Daoy (cell line): ENCODE measurements at places on chromosomes 7 and 10. TPM values are rescaled to one million over a fixed set of nuclear protein-coding genes. Genes with fewer than 3 reads are reported as not detected.

GRCh38 chr7:102047-102711 is 90.2 kb upstream of the FAM20C start:
- DNase-seq = peak; percentile 9

GRCh38 chr7:128714701-128715495 is 24.3 kb upstream of the CALU start:
- DNase-seq = no peak

NEBL gene
- under 0.01 TPM in 1 of 2 replicates, not detected in the other for total RNA-seq

MYOF gene
- total RNA-seq = 124 and 132 TPM in 2 replicates

DNA sequence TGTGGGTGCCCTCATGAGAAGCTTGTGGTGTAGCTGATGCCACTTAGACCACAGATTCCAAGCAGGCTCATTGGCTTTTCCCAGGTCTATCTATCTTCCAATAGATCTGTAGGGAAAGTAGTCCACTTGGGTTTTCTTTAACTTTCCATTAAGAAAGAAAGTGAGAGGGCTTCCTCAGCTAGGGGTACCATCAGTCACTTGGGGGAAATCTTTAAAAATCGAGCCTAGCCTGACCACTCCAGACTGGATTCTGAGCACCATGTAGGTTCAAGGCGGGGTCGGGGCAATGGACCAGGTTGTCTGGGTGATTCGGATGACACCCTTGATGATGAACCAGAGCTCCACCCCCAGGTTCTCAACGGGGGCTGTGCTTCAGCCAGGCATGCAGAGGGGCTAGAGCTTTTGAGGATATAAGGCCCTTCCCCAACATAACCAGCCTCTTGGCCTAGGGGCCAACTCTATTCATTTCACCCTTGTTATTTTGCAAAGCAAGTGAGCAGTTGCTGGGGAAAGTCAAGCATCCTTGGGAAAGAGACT is 27.0 kb downstream of the ITPRIP start:
- no peak for DNase-seq

DNA sequence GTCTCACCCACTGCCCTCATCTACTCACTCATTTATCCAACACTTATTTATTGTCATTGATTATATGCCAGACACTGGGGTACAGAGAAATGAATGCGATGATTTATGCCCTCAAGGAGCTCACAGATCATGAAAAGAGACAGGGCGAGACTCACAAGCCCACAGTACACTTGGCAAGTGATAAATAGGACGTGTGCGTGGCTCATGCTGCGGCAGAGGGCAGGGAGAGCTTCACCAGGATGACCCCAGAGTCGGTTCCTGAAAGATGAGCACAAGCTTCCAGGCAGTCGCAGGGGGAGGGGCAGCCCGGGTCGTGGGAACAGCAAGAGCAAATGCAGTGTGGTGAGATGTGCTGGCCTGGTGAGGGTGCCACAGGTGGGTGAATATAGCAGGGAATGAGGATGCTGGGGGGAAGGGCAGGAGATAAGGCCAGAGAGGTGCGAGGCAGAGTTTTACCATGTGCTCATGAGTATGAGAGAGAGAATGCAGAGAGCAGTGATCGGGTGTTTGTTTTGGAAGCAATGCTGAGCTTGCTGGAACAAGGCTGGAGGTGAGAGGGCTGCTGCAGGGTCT is 70.9 kb downstream of the ATXN7L1 start:
- peak; percentile 48 for DNase-seq

ADAM12 gene
- total RNA-seq = 33.8 and 59.9 TPM in 2 replicates

DNA sequence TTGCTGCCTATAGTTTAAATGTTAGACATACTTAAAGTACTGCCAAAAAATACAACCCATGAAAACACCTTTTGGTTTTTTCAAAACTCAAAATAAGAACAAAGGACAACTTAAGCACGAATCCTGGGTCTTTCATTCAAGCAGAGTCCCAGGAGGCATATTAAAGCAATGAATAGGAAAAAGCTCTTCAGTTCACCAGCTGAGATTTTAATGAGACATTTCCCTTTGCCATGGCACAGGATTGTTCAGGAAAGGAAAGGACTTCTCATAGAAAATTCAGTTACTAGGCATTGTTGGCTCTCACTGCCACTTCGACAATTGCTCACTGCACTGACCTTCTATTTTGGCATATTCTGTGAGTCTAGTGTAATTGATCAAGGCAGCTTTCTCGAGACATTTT is 133.5 kb upstream of the FEZF1 start:
- DNase-seq = no peak

DNA sequence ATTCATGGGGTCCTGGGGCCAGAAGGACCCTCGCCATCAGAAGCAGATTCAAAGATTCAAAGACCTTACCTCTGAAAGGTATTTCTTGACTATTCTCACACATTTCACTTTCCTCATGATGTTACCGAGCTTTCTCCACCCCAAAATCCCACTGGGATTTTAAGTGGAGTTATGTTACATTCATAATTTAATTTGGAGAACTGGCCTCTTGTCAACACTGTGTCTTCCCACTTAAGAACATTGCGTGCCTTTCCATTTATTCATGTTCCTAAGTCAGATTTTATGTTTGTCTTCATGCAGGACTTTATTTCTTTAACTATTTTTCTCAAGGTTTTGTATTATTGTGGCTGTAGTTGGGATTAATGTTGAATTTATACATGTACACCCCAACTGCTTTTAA is 123.5 kb upstream of the BMPER start:
- DNase-seq = no peak

- DNase-seq = no peak
Observed at GRCh38 chr10:6394084-6394483, 186.0 kb downstream of the PRKCQ start.

DNA sequence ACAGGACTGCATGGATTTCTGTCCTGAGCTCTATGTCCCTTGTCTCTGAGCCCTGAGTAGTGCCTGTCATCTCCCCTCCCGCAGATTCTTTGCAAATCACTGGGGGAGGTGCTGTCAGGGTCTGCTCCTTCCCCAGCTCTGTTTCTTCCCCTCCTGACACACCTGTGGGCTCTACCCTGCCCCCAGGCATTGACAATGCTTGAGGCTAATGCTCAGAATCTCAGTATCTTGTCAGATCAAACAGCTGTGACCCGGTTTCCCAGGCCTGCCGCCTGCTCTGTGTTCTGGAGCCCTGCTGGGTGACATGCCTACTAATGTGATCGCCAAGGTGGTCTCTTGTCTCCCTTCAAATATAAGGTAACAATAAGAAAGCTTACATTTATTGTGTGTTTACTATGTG is 209.0 kb downstream of the POU6F2 start:
- no peak for DNase-seq

DNA sequence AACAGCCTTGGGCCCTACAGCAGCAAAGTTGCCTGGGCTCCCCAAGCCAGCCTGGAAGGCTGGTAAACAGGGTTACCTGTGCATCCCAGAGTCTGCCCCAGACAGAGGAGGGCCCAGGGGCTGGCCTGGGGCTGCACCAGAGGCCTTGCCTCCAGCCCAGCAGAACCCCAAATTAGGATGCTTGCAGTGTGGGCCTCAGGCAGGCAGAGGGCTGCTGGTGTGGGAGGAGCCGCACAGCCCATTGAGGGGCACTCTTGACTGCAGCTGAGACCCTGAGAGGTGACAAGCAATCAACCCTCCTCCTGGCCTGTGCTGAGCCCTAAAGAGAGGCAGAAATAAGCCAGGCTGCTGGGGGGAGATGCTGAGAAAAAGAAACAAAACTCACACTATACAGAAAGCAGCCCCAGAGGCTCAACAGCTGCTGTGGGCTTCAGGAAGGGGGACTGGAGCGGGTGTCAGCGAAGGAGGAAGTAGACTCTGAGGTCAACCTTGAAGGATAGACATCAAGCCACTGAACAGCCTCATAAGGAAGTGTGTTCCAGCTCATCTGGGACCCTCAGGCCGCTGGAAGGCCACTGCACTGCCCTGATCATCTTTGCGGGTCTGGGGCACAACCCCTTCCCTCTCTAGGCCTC is 6.6 kb downstream of the AIFM2 start:
- DNase-seq = no peak

- peak; percentile 60 for DNase-seq
Observed at GRCh38 chr10:122152544-122152943, 118.6 kb upstream of the BTBD16 start.

DNA sequence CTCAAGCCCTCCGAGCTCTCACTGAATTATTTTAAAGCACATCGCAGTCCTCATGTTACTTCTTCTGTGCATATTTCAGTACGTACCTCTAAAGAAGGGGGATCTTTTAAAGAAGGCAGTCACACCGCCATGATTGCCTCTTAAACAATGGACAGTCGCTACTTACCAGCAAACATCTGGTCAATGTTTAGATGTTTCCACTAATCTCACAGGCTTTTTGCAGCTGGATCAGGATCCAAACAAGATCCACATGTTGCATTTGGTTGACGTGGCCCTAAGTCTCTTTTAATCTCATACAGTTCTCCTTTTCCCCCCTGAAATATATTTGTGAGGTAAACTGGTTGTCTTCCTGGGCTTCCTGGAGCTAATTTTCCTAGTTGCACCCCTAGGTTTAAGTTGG is 50.0 kb downstream of the PRF1 start:
- no peak for DNase-seq

DNA sequence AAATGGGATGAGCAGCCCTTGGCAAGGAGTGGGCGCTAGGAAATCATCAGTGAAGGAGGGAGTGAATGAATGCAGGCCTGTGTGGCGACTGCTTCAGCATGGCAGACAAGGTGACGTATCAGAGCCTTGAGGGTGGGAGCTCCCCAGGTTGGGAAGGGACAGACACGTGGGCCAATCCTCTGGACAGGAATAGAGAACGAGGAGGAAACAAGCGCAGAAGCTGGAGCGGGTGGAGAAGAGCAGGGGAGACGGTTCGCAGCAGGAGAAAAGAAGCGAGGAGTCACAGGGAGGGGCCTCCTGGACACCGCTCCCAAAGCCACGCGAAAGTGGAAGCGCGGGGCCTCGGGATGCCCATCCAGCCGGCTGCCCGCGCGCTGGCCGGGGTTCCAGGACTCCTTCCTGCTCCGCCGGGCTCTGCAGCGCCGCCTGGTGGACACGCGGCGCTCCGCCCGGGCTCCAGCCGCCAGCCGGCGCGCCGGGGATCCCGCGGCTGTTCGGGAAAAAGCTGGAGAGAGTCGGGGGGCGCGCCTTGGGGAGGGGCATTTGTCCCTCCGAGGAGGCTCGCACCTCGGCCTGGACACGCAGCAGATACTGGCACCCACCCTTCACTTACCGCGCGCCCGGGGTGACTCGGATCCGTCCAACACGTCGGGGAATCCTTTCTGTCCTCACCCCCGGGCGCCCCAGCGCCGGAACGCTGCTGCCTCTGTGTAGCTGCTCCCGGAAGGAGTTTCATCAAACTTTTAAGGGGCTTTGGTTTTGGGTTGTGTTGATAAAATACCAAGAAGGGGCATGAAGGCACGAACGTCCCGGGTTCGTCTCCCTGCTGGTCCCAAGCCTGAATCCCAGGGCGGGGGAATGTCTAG is 6.3 kb downstream of the ZNF503 start:
- peak; percentile 33 for DNase-seq

GLCCI1 gene
- 5.2 and 6.0 TPM in 2 replicates for total RNA-seq

ARHGEF5 gene
- total RNA-seq = 1.5 and 2.0 TPM in 2 replicates

DNA sequence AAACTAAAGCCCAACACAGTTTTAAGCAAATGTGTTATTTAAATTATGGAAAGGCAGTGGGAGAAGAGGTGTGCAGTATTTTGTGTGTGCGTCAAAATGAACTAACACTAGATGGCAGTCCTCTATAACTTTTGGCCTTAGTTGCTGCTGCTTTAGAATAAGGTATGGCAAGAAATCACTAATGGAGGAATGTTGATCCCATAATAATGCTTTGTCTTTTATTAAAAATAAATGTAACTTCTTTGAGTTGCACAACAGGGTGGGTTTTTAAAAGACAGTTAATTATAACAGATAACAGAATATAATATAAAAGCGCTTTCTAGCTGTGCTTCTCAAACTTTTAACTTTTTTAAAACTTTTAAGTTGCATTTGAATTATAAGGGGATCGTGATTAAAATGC is 56.4 kb downstream of the BBS9 start:
- peak; percentile 57 for DNase-seq

DOCK4 gene
- total RNA-seq = 10.7 and 17.2 TPM in 2 replicates

- DNase-seq = no peak
Observed at GRCh38 chr10:71309919-71310318, 9.1 kb upstream of the SLC29A3 start.
